ENCODE measurements at places on chromosomes 5 and 9. TPM values are rescaled to one million over a fixed set of nuclear protein-coding genes. Genes with fewer than 3 reads are reported as not detected.

ZNF454 gene
- 0.15 TPM for total RNA-seq

HMGXB3 gene
- total RNA-seq = 55.7 TPM

ZFP37 gene
- total RNA-seq = 4.2 TPM

ANKRD33B gene
- 7.0 TPM for total RNA-seq

PCDHA9 gene
- total RNA-seq = 1.7 TPM

CARTPT gene
- 148 TPM for total RNA-seq

PITX1 gene
- 0.87 TPM for total RNA-seq

EIF4EBP3 gene
- 16.4 TPM for total RNA-seq

SLC30A5 gene
- 28.1 TPM for total RNA-seq

DNAJC18 gene
- 69.6 TPM for total RNA-seq

LPAR1 gene
- 5.6 TPM for total RNA-seq

GPX3 gene
- total RNA-seq = 32.5 TPM

CCDC192 gene
- 0.26 TPM for total RNA-seq

CBY3 gene
- not detected for total RNA-seq

AGXT2 gene
- not detected for total RNA-seq

CTSV gene
- total RNA-seq = 20.4 TPM

LOX gene
- 0.23 TPM for total RNA-seq

CDC20B gene
- not detected for total RNA-seq

NSD1 gene
- total RNA-seq = 111 TPM

PTBP3 gene
- total RNA-seq = 94.0 TPM

SYK gene
- total RNA-seq = 0.36 TPM

Measured in endothelial cell (in vitro differentiated cells).